ENCODE measurements at places on chromosomes 16 and 17. TPM values are rescaled to one million over a fixed set of nuclear protein-coding genes. Genes with fewer than 3 reads are reported as not detected.

The SNF8 gene
- total RNA-seq, result 77.5 TPM

DNA sequence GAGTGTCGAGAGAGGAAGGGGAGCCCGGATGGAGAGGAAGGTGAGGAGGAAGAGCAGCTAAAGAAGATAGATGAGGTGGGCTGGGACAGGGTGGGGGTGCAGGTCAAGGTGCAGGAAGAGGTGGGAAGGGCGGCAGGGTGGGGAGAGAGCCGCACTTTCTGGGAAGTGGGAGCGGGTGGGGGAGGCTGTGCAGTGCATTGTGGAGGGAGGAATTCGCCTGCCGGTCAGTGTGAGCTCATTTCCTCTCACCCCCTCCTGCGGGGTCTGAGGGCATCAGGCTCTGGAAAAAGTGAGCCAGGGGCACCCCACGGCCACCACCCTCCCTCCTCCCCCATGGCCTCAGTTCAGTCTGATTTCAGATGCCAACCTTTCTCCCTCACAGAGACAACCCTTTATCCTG is 2.5 kb upstream of the ARHGAP23 start:
- no peak for DNase-seq

DNA sequence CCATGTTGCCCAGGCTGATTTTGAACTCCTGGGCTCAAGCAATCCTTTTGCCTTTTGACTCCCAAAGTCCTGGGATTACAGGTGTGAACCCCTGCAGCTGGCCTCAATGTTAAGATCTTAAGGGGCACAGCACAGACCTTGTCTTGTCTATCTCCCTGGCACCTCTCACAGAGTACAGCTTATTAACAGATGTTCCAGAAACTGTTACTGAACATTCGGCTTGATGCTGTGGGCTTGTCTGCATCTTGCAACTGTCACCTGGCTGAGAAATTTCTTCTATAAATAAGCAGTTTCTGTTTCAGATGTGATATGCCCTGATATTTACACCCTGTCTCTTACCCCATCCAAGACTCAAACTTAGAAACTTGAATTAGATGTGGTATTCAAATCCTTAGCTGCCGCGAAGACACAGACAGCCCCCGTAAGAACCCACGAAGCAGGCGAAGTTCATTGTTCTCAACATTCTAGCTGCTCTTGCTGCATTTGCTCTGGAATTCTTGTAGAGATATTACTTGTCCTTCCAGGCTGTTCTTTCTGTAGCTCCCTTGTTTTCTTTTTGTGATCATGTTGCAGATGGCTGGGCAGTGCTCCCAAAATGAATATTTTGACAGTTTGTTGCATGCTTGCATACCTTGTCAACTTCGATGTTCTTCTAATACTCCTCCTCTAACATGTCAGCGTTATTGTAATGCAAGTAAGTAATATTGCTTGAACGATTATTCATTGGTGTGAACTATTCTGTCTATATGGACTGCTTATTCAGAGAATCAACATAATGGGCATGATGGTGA is at the start of gene TNFRSF17:
TNFRSF17 (plus strand) TSS at position 450 of the 791 bp plus-strand sequence; CDS start at position 565, 115 bp downstream.
- peak; percentile 58 for DNase-seq

GRCh38 chr17:13952009-13952750 is 117.1 kb upstream of the COX10 start:
- DNase-seq, result no peak

GRCh38 chr16:67445913-67446907 is 15.3 kb downstream of the HSD11B2 start:
- no peak for DNase-seq

- DNase-seq, result no peak
Observed at GRCh38 chr16:77896415-77897128, 108.2 kb downstream of the VAT1L start.

- DNase-seq, result no peak
Observed at GRCh38 chr16:47715442-47716083, 254.4 kb downstream of the PHKB start.

GRCh38 chr16:49354101-49354500 is 19.5 kb upstream of the C16orf78 start:
- no peak for DNase-seq

The CLEC18B gene
- total RNA-seq, result 1.6 TPM

The CACNG1 gene
- not detected for total RNA-seq

- DNase-seq, result no peak
Observed at GRCh38 chr16:12092544-12092921, 116.0 kb downstream of the SNX29 start.

DNA sequence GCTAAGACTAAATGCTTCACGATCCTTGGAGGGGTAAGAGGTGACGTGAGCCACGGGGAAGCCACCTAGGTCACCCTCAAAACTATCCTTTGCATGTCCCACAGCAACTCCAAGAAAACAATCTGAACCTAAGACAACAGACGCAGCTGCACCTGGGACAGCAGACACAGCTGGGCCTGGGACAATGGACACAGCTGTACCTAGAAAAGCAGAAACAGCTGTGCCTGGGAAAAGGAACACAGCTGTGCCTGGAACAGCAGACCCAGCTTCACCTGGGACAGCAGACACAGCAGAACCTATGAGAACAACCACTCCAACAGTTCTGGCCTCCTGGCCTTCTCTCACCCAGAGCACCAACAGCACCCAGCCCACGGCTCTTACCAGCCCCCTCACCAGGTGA is 11.7 kb upstream of the CD300LD start:
- DNase-seq, result no peak

The WFIKKN1 gene
- 0.84 TPM for total RNA-seq

The YPEL2 gene
- total RNA-seq, result 51.8 TPM

- no peak for DNase-seq
Observed at GRCh38 chr17:81901167-81902022, 643 bp upstream of the NPB start.
